Activated naive CD8-positive, alpha-beta T cell treated with anti-CD3 and anti-CD28 coated beads, Interleukin-2, amount 10 ng/mL, durations not matched to agents 7 days and 5 days (primary cell): ENCODE measurements at places on chromosomes 1 and 21.

DNA sequence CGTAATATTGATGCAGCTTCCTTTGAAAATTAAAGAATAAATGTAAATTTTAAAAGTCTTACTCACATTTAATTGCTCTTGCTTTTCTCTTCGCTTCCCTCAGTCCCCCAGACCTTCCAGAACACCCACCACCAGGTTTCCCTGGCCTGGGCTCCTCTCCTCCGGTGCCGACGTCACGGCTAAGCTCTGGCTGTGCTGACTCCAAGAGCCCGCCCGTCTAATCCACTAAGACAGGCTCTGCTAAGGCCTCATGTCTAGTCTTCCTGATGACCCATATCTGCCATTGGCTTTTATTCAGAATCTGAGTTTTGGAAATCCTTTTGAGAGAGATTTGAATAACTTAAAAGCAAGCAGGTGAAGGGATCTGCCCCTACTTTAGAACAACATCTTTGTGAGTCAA lies 53.9 kb upstream of the NADK start:
- no peak for DNase-seq

GRCh38 chr1:183370399-183371058 lies 47.7 kb downstream of the NMNAT2 start:
- DNase-seq = no peak

DNA sequence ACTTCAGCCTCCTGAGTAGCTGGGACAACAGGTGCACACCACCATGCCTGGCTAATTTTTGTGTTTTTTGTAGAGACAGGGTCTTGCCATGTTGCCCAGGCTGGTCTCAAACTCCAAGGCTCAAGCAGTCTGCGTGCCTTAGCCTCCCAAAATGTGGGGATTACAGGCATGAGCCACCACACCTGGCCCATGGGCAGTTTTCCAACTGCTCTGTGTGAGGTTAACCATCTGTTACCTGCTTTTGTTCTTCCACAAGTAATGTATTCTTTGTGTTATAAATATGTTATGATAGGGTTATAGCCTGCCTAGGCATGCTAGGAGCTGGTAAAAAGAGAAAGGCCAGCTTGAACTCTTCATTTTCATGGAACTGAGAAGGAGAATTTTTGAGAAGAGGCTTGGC lies 30.7 kb downstream of the TUFT1 start:
- DNase-seq = no peak

DNA sequence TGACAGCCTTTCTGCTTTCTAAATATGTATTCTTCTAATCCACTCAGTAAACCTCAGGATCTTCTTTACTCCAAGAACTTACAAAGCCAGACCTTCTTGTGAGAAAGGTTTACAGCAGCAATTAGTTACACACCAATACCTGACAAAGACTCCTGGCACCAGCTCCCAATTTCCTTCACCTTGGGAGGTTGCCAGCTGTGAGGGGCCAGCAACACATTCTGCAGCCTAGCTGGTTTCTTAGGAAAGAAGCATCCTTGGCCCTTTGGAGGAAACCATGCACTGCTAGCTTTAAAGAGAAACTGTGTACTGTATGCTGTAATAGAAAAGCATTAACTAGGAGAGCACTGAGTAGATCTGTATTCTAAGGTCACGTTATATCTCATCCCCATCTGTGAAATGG lies 10.8 kb downstream of the FYB2 start:
- no peak for DNase-seq
